T-helper 2 cell treated with Interferon-gamma antibody and Interleukin-4, amounts not matched to agents 5 μg/mL and 100 μg/mL, for 36 hours (primary cell): ENCODE measurements at places on chromosomes 12 and 14.

DNA sequence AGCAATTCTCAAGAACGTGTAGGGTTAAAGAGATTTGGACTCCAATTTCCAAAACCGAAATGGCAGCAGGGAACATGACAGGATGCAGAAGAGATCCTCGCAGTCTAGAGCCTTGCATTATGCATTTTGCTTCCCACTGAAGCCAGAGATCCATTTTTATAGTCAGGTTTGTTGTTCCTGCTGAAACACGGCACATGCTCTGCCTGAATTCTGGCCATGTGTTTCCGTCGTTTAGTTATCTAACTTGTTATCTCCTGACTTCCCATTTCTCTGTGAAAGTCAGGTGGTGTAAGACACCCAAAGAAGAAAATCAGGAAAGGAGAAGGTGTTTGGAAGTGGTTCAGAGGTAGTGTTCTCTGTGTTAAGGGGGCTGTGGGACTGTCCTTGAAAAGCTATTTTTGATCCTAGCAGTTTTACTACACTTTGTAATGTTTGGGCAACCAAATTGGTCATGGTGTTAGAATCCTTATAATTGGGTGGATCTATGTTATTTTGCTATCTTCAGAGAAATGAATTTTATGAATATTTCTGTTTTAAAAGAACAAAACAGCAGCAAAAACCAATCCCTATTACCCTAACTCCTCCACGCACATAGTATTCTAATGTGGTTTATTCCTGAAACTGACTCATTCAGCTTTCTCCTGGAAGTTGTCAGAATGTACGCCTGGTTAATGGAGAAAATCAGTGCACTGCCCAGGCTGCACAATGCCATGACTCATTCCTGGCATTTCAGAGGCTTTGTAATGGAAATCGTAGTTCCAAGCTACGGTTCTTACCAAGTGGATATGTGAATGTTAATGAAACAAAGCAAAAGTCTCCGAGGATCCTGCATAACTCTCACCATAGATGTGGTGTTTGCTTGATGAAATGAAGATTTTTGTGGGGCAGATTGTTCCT, 110.1 kb downstream of the SAMD4A start:
- no peak for DNase-seq

DNA sequence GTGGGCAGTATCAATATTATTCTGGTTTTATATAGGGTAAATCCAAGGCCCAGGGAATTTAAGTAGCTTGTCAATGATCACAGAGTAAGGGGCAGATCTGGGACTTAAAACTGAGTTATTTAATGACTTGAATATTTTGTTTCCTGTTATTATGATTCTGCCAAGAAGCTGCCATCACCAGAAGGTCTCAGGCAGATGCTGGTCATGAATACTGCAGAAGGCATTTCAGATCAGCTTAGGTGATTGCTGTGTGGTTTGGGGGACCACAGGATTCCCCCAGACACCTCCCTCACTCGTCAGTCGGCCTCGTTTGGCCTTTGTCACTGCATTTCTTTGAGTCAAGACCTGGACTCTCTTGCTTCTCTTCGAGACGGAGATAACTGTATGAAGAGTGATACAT, 47.7 kb upstream of the EVL start:
- no peak for DNase-seq

GRCh38 chr12:118370601-118371000, 2.1 kb downstream of the TAOK3 start:
- DNase-seq, result no peak

DNA sequence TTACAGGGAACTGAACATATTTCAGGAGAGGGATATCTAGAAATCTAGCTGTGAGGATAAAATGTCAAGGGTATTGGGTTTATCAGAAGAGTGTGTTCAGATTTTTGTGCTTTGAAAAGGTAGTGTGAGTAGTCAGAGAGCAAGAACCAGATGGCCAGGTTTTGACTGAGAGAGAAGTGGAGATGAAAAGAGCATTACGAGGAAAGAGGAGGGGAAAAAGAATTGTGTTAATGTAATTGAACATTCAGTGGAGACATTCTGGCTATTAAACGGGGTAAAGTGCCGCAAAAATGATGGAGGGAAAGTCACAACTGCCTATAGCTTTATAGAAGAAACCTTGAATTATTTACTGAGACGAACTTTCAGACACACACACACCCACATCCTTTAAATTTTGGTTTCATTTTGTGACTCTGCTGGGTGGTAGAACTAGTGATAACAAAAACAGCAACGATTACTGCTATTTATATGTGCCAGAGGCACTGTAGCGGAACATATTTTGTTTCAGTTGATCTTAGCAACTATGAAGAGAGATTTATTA, 213.6 kb downstream of the ERC1 start:
- peak; percentile 13 for DNase-seq

GRCh38 chr14:50678163-50678562, 10.1 kb upstream of the SAV1 start:
- no peak for DNase-seq
